ENCODE measurements at places on chromosomes 6 and 20. TPM values are rescaled to one million over a fixed set of nuclear protein-coding genes. Genes with fewer than 3 reads are reported as not detected.

DNA sequence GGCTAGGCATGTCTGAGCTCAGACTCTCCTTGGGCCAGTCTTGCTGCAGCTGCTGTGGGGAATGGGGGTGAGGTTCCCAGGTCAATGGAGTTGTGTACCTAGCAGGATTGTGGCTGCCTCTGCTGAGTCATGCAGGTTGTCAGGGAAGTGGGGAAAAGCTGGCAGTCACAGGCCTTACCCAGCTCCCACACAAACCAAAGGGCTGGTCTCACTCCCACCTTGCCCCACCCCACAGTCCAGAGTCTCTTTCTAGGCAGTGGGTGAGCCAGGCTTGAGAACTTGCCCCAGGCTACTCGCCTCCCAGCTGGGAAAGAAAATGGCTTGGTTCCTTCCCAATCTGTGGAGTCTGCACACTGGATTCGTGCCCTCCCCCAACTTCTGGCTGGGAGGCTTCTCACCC, 65.7 kb downstream of the SCP2D1 start:
- no peak for DNase-seq

The ERVFRD-1 gene
- not detected for total RNA-seq

DNA sequence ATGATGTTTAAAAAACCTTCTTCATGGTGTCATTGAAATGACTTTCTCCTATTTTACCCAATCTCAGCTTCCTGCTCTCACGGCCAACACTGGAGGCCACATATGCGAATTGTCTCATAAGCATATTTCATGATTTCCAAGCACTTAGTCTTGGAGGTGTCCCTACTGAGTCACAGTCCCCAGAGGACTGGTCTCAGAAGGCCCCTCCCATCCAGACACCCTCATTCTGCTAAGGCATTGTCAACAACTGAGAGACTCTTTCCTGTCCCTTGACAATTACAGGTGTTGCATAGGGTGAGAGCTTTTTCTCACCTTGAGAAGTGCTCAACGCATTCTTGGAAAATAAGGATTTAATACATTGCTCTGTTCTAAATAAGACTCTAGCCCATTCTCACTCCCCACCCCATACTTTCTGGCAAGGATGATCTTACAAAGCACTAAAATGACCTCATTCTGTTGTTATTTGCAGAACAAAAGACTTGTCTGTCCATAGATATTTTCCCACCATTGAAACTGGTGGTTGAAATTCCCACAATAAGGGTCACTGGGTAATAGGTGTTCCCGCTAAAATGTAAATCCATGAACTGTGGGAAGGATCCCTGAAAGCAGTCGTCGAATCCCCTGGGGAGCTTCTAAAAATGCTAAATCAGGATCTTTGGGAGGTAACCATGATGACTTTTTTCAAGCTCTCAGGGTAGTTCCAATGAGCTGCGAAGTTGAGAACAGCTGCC, 32.3 kb upstream of the SLC22A23 start:
- no peak for DNase-seq

GRCh38 chr6:16712255-16712930, 48.9 kb downstream of the ATXN1 start:
- no peak for DNase-seq

The FAM217A gene
- not detected for total RNA-seq

The PI16 gene
- total RNA-seq = 38.7 TPM
